HuH-7.5 (cell line): ENCODE measurements at places on chromosomes 7 and 10.

- no peak for DNase-seq
Observed at GRCh38 chr7:51802718-51803117, 486.1 kb upstream of the COBL start.

GRCh38 chr7:29271319-29271658 lies 76.7 kb downstream of the CHN2 start:
- DNase-seq: no peak

DNA sequence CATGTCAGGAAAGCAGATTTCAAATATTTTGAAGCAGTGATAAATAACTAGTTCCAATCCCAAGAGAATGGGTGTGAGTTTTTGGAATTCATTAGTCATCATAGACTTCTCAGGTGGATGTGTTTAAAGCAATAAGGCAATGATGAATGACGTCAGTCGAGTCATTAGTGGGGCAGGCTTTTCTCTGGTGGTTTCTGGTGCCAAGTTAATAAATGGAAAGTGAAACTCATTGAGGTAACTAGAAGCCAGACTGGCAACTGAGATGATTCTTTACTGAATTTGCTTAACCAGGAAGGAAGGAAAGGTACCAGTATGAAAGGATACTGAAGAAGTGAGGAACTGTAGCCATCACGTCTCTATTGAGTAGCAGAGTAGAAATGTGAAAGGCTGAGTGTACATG lies 311.0 kb downstream of the GPAM start:
- DNase-seq: no peak

DNA sequence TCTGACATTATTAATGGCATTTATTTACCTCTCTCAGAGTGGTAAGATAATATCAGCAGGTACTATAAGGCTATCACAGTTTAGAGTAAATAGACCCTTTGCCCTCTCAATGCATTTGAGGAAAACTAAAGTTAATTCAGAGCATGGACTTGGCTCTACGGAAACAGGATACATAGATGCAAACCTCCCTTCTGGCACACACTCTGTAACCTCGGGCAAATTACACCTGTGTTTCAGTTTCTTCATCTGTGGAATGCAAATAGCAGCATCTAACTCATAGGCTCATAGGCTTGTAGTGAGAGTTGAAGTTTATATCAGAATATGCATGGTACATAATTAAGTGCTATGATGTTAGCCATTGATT lies 5.6 kb downstream of the RAPGEF5 start:
- DNase-seq: peak; percentile 38

GRCh38 chr7:151877911-151878835 lies 1.3 kb upstream of the PRKAG2 start:
- no peak for DNase-seq

DNA sequence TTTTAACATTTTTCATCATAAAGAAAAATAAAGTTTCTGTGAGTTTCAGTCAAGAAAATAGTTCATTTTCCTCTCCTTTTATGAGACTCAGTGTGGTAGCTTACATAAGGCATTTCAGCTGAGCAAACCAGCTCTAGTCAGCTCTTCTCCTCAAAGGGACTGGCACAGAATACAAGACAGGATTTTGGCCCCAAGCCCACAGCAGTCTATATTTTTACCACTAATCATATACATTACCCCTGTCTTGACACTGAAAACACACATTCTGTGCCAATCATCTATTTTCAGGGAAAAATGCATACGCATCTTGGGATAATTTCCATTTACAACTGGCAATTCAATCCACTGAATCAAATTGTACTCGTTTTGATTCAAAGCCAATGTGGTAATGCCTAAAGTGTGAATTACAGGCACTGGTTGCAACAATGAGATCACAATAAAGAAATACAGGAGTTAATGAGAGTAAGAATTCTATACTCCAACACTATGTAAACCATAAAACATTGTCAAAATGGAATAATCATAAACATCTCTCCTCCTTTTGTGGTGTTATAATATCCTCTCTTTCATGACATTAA lies 186.4 kb downstream of the CACNA2D1 start:
- no peak for DNase-seq
